ENCODE measurements at places on chromosomes 1 and 21.

- DNase-seq = no peak
Observed at GRCh38 chr21:41713495-41714281, 53.2 kb downstream of the RIPK4 start.

GRCh38 chr1:2132222-2133038 lies 62.1 kb downstream of the FAAP20 start:
- DNase-seq = peak; percentile 17

GRCh38 chr1:9240914-9241820 lies 6.6 kb downstream of the H6PD start:
- no peak for DNase-seq

- DNase-seq = no peak
Observed at GRCh38 chr1:206866062-206866461, 639 bp downstream of the IL20 start.

DNA sequence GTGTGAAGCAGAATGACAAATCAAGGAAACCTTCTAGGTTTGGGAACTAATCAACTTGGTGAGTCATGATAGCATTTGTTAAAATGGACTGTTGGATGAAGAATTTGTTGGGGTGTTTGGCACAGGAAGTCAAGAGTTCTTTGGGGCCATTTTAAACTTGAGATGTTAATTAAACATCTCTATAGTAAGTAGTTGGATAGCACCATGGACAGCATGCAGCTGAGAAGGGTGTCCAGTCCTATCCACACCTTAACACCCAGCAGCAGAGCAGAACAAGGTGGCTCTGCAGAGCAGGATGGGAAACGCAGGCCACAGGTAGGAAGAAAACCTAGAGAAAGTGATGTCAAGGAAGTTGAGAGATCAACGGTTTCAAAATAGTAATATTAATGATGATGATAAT lies 52.5 kb downstream of the TNR start:
- no peak for DNase-seq

DNA sequence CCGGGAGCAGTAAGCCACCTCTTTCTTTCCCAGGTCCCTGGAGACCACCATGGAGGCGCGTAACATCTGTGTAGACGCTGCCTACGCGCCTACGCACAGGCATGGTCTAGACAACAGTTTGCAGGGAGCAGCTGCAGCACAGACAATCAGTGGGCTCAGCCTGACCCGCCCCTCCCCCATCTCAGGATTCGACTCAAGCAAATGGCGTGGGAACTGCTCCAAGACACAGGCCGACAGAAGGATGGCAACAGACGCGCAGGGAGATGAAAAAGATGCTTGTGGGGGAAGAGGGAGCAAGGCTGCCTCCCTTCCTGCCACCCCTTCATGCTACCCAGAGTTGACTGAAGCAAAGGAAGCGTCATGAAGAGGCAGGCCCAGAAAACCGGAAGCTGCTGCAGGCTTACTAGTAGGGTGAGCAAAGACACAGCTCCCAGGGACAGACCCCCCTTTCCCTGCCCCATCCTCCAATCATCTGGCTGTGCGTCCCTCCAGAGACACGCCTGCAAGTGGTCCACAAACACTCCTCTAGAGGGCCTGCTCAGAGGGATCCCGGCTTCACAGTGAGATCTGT lies 19.5 kb downstream of the STK40 start:
- DNase-seq = peak; percentile 35

DNA sequence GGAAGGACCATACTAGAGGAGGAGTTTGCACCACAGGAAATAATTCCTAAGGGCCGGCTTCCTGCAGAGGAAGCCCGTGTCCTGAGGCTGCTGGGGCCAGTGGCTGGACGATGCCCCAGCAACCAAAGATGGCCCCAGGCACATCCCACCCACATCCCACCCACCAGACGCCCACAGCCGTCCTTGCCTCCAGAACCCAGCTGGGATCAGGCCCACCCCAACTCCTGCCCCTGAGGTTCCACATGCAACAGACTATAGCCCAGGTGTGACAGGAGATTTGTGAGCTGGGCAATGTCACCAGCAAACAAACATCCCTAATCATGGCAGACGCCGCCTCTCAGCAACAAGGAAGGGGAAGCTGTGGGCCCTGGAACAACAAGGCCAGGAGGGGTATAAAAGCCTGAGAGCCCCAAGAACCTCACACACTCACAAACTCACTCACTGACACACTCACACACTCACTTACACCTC lies at the start of gene KRTAP10-9:
Gene KRTAP10-9 (plus strand): TSS at position 421 of the 471 bp plus-strand sequence. CDS start 79 bp downstream, outside the sequence.
- no peak for DNase-seq

GRCh38 chr1:7680955-7681268 lies 90.2 kb upstream of the VAMP3 start:
- DNase-seq = no peak

DNA sequence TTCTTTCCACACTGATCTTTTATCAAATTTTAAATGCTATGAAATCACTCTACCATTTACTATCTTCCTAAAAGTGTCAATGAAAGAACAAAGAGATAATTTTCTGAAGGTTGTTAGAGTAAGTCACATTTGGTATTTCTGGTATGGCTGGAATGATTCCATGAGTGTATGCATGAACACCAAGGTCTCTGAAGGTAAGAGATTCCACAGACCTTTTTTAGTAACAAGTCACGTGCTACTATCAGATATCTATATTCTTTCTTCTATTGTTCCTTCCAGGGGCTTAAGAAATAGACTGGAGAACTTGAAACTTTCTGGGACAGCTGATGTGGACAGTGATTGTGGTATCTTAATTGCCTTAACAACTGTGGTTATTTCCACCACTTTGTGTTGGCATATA lies 265.0 kb downstream of the SDCCAG8 start:
- DNase-seq = no peak

DNA sequence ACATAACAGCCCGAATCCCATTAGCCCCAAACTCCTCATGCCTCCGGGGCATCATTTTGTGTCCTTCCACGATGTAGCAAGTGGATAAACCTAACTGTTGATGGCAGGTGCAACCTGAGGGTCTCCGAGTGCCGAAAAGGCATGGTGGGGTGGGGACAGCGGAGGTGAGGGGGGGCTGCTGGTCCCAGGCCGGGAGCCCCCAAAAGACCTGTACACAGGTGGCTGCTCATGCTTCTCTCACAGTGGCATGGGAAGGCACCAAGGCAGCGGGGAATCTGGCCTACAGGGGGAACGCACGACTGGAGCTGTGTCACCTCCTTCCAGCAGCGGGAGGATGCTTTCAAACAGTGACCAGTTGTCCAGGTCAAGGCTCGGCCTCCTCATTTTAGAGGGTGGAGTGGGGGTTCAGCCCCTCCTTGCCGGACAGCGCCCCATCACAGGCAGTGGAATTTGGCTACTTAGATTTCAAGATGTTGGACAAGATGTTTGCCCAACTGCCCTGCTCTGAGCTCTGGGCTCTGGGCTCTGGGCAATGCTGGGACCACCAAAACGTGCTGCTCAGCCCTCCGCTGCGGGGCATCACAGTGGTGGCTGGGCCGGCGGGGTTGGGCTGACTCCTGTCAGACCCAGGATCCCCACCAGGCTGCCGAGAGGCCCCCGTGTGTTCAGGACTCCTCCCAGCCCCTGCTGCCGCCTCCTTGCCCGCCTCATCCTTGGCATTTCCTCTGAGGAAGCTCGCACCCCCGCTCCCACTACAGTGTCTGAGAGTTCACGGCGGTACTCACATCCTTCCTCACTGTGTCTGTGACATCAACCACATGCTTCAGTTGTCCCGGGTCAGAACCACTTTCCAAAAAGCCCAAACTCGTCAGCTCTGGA lies 7.6 kb downstream of the DNMT3L start:
- DNase-seq = no peak

DNA sequence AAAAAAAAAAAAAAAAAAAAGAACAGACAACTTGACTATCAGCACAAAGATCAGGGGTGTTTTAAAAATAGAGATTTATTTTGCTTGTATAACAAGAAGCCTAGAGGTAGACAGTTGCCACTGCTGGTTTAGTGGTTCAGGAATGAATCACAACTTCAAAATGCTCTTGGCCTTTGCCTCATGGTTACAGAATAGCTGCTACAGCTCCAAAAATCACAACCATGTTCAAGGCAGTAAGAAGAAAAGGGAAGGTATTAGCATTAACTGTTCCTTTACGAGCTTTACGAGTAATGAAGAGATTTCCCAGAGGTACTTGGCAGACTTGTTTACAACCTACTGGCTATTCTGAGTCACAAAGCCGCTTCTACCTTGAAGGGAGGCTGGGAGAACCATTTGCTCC lies 52.5 kb upstream of the PPM1J start:
- DNase-seq = no peak

DNA sequence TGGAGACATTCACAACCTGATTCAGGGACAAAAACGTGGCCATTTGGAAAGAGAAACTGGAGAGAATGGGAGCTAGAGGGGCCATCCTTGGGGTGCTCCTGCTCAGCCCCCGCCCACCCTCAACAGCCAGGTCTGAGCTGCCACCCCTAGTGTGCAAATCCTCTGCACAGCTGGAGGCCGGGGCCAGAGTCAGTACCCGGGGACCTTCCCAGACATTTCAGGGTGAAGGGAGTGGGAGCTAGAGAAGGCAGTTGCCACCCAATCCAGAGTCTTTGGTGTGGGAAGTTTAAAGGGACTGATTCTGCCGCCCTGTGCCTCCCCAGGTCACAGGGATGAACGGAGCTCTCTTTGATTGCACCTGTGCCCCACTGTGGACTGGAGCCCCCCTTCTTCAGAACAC lies 397.4 kb downstream of the MATN1 start:
- DNase-seq = no peak

- no peak for DNase-seq
Observed at GRCh38 chr1:29696656-29697390, 460.5 kb downstream of the PTPRU start.

DNA sequence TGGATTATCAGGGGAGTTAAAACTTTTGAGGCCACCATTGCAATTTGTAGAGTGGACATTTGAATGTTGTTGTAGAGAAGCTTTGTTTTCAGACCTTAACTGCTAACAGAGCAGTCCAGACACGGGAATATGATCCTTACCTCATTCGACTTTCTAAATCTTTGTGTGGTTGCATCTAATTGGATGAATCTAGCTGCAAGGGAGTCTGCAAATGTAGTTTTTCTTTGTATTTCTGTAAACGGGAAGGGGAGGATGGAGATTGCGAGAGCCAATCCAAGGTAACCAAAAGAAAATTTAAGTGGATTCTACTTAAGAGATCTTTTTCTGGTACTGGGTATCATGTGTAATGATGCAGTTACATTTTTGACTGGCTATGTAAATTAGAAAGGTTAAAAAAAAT lies 110.2 kb downstream of the FMN2 start:
- no peak for DNase-seq

DNA sequence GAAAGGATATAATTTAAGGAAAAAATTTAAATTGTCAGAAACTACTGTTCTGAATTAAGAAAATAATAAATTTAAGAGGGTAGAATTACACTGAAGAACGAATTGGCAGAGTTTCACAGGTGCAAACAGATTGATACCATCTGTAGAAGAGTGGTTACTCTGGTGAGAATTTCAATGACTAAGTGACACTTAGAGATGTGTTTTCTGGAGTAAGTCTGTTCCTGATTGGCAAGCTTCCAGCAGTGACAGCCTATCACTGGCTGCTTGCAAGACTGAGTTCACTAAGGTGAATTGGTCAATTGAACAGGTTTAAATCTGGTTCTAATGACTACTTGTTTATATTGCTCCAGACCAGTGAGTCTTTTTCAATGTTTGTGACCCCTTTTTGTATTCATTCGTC lies 838.2 kb upstream of the RGS18 start:
- no peak for DNase-seq

- no peak for DNase-seq
Observed at GRCh38 chr1:210681158-210681557, 352.5 kb downstream of the HHAT start.

GRCh38 chr1:199029401-199029800 lies 390.6 kb downstream of the PTPRC start:
- no peak for DNase-seq

GRCh38 chr21:16573578-16573977 lies 843.8 kb downstream of the USP25 start:
- no peak for DNase-seq

DNA sequence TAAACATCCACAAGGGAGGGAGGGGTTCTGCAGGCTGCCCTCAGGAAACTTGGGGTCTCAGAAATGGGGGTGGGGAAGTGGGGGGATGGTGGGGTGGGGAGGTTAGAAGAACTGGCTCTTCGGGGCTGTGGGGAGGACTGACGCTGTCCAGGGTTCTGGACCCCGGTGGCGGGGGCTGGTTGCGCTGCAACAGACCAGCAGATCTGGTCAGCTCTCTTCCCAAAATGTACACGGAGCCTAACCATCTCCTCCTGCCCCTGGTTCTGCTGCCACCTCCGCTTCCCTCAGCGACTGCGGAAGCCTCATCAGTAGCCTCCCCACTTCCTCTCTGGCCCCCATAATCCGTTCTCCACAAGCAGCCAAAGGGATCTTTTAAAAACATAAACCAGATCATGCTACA lies 29.3 kb upstream of the C1QA start:
- no peak for DNase-seq

- DNase-seq = no peak
Observed at GRCh38 chr1:202571719-202572339, 138.4 kb downstream of the SYT2 start.

DNA sequence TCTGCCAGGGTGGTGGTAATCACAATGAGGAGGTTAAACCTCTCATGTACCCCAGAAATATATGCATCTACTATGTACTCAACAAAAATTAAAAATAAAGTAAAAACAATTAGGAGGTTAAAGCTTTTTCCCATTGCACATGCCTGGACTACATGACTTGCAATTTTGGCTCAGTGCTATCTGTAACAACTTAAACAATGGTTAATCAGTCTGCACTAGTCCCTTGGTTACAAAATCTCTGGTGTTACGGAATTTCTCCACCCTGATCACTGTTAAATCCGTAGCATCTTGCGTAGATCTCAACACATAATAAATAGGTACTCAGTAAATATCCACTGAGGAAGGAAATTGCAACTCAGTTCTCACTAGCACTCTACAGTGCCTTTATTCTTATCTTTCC lies 66.5 kb downstream of the SDCCAG8 start:
- DNase-seq = no peak

GRCh38 chr1:9107136-9107535 lies 21.8 kb downstream of the GPR157 start:
- DNase-seq = no peak

DNA sequence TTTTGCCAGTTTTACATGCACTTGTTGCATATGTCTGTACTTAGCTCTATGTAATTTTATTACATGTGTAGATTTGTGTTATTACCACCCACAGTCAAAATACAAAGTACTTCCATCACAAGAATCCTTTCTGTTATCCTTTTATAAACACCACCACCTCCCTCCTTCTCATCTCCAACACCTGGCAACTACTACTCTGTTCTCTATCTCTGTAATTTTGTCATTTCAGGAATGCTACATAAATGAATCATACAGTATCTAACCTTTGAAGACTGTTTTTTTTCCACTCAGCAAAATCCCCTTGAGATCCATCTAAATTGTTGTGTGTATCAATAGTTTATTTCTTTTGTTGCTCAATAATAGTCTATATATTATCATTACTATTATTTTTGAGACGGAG lies 64.5 kb upstream of the COP1 start:
- no peak for DNase-seq

Measured in activated T-cell treated with anti-CD3 and anti-CD28 coated beads, Interleukin-2, amount 50 U/mL, for 4 hours (primary cell).